ENCODE measurements at places on chromosomes 5 and 9. TPM values are rescaled to one million over a fixed set of nuclear protein-coding genes. Genes with fewer than 3 reads are reported as not detected.

GRCh38 chr9:100108559-100108958 lies 9.5 kb downstream of the INVS start:
- H3K4me3 ChIP-seq, result no peak overlapping the region
- no peak overlapping the region for H3K27ac ChIP-seq
- DNase-seq, result no peak
- H3K27me3 ChIP-seq, result no peaks in the 10 kb centered on the region

FCN1 gene
- total RNA-seq, result 13.8 TPM

DNA sequence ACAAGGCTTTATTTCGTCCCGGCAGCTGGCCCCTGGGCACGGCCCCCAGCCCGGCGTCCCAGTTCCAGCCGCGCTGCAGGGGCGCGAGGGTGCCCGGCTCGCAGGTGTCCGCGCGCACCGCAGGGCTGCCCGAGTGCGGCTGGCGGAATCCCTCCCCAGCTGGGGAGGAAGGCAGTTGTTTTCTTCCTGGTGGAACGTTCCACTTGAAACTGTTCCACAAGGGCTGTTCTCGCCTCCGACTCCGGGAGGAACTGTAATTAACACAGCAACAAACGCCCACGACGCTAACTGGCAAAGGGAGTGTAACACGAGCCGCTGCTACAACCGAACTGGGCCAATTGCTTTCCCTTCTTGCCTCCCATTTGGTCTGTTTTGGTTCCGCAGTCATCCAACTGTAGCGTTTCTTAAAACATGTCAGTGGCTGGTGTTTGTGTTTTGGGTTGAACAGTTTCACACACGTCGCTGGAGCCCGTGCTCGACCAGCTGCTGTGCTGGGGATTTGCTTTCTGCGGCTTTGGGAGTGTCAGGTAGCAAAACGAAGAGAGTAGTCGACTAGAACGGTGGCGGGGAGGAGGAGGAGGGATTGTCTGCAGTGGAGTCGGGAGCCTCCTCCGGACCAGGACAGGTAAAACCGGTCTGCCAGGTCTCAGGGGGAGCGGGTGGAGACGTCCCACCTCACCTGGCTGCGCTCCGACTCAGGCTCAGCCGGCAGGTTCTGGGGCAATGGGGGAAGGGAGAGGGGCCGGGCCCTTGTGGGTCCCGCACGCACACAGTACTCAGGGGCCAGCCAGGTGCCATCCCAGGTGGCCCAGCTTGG lies 131.6 kb upstream of the NIPBL start:
- H3K4me1 ChIP-seq, result no peaks in the 10 kb centered on the region
- H3K27me3 ChIP-seq, result no peaks in the 10 kb centered on the region

GRCh38 chr5:54785729-54786591 lies 199.4 kb downstream of the ESM1 start:
- H3K36me3 ChIP-seq, result no peaks in the 10 kb centered on the region
- no peaks in the 10 kb centered on the region for H3K27me3 ChIP-seq
- H3K4me3 ChIP-seq, result no peak overlapping the region
- no peak for DNase-seq
